ENCODE measurements at places on chromosomes 1 and 21.

DNA sequence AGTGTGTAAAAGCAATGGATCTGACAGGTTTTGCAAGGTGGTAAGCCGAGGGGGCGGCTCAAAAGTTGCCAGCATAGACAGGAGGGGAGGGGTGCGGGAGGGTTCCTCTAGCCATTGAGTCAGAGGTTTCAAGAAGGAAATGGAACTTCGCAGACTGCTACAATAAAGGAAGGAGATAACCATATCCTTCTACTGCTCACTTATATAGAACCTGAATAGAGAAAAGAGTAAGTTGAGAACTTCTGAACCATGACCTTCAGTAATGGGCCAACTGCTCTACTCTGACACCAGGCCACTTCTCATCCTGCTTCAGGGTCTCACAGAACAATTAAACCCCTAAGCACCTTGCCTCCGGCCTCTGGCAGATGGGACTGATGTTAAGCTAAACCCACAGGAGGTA lies 26.3 kb upstream of the BCAR3 start:
- no peak for DNase-seq

DNA sequence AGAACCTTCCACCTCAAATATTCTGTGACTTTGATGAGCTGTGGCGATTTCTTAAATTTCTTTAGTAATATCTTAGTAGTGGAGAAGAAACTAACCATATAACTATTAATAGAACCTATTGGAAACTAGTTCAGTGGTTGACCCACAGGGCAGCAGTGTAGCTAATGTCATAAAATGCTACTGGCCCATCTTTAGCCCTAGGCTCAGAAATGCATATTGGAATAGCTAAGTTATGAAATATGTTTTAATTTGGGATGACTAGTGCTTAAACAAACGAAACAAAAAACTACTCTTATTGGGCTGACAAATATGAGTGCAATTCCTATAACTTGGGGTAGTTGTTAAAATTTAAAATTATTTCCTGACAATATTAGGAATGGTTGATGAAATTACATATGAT lies 20.2 kb downstream of the MACO1 start:
- no peak for DNase-seq

GRCh38 chr1:178912597-178912996 lies 41.7 kb upstream of the ANGPTL1 start:
- no peak for DNase-seq

DNA sequence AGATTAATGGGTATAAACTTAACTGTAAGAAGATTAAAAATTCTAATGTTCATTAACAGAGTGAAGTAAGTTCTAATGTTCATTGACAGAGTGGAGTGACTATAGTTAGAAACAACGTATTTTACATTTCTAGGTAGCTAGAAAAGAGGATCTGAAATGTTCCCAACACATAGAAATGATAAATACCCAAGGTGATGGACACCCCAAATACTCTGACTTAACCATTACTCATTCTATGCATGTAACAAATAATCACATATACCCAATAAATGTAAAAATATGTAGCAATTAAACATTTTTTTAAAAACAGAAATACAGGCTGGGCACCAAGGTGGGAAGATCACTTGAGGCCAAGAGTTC lies 62.1 kb downstream of the ABL2 start:
- no peak for DNase-seq

DNA sequence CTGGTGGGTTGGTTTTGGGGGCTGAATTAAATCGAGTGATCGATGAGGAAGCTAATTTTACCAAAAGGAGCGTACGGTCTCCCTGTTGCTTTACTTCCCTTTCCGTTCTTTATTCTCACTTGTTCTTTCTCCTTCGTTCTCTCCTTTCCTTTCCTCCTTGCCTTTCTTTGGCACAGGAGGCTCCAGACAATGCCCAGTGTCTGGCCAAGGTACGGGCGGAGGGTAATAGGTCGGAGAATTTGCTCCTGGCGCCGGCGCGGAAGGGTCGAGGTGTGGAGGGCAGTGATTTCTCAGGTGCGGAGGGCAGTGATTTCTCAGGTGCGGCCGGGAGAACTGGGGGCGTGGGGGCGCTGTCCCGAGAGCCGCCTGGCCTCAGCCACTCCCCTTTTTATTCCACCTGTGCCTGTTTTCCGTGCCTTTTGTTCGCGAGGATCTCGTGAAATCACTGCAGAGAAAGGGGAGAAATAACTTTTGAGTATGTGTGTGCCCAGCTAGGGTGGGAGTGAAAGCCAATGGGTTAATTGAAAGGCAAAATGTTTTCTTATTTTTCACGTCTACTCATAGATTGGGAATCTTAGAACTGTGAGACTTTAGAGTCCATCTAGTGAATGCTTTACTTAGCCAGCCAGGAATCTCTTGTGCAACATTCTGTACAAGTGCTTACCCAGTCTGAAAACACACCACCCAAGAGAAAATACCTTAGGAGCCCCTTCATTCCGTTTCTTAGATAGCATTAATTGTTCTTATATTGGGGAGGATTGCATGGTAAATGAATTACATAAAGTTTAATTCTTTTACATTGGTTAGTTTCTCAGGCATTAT lies 1.3 kb downstream of the FNBP1L start:
- DNase-seq, result no peak

GRCh38 chr1:66012106-66012784 lies 219.6 kb downstream of the PDE4B start:
- no peak for DNase-seq

- no peak for DNase-seq
Observed at GRCh38 chr1:167076136-167076710, 14.0 kb downstream of the GPA33 start.

All from stimulated activated CD8-positive, alpha-beta memory T cell treated with anti-CD3 and anti-CD28 coated beads, Interleukin-7, amount 100 ng/mL, for 1 hour (primary cell).